D721Med (cell line): ENCODE measurements at places on chromosomes 11 and 22.

DNA sequence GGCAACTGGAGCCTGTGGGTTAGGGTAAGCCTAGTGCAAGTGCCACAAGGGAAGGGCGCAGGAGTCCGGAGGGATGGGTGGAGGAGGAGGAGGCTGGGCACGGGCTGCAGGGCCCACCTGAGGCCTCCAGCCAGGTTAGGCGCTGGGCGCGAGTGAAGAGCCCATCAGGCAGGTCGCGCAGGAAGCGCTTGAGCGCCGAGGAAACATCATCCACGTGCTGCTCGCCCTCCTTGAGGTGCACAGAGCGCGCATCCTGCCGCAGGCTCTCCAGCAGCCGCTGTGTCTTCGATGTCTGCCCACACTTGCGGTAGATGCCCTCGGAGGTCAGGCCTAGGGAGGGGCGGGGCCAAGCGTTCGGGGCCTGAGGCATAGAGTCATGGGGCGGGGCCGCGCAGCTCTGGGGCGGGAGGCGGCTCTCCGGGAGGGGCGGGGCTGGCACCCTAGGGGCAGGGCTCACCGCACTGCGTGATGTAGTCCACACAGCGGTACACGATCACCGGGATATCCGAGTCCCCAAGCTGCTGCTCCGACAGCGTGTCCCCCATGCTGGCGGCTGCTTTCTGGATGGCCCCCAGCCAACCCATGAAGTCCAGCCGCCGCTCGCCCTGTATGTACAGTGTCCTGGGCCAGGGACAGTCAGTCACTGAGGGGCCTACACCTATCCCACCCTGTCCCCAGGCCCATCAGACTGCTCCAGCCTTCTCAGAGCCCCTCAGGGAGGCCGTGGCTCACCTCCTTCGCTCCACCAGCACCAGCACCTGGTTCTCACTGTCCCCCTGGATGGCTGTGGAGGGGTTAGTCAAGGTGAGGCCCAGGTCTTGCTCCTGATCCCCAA lies 22.9 kb upstream of the PDE2A start:
- DNase-seq = no peak

GRCh38 chr22:49312601-49313000 lies 515.1 kb downstream of the BRD1 start:
- no peak for DNase-seq

DNA sequence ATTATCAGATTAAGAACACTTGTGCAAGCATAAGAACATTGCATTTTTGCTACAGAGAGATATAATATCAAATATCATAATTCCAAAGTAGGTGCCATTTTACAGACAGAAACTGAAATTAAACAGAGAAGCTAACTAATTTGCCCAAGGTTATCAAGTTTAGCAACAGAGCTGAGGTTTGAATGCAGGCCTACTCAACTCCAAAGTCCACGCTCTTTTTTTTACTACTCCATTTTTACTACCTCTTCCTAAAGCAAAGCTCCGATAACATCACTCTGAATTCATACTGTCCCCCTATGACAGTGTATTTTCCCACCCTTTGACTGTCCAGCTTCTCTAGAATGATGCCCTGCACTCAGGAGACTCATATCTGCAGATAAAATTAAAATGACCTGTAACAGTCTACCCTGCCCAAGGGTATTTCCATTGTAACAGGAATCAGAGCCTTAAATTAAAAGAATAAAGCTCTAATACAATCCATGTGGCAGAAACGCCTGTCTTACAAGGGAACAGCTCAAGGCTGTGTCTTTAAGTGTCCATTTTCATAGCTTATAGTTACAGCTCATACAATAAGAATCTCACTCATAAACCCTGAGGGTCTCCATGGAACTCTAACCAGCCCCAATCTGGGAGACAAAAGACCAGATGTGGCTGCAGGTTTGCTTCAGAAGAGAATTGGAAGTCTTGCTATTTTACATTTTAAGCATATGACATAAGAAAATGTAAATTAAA lies 36.8 kb downstream of the ALG9 start:
- no peak for DNase-seq

DNA sequence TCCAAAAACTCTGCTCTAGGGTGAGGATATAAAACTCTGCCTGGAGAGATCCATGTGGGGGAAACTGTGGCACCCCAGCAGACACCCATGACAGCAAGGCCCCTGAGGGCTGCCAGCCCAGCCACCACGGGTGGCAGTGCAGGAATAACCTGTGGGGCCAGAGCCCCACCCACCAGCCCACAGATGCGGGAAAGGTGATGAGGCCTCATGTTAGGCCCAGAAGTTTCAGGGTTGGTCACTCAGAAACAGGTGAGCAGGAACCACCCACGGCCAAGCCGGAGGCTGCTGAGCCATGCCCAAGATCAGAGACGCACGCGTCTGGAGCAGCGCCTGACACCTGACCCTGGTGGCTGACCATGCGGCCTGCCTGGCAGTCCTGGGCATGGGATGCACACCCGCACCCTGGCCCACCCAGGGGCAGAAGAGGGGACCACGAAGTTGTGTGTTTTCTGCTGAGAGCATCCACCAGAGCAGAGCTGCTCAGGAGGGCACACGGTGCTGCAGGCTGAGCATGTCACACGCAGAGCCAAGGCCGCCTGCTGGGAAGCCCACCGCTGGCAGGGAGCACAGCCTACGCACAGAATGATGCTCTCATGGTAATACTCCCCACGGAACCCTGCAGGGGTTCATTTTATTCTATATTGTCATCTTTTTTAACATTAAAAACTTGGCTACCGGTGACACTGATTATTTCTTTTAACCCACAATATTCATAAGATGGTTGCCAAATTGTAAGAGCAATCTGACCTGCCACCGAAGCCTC lies 41.2 kb downstream of the DUSP8 start:
- no peak for DNase-seq

GRCh38 chr22:39170825-39171622 lies 18.5 kb upstream of the CBX7 start:
- no peak for DNase-seq

GRCh38 chr11:8002676-8003075 lies 15.5 kb downstream of the EIF3F start:
- DNase-seq = no peak

GRCh38 chr22:21948824-21949568 lies 3.7 kb downstream of the PPM1F start:
- no peak for DNase-seq

DNA sequence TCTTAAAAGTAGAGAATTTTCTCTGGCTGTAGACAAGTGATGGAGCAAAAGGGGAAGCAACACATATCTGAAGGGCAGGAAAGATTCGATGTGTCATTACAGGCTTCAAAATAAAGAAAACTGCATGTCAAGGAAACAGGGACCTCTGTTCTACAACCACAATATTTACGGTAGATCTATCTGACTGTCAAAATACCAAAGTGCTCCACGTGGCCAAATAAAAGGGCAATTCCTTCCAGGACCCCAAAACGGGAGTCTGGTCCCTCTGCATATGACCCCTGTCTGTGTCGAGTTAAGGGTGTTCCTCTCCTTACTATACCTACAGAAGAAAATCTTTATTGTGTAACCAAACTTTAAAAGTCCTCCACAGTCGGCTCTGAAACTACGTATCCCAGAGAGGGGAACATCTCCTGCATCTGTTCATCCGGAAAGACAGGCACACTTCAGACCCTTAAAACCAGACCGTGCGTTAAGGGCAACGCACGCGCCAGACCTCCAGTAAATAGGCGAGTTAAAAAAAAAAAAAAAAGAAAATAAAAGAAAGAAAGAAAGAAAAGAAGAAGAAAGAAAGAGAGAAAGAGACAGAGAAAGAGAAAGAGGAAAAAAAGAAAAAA lies 756 bp downstream of the CLNS1A start:
- no peak for DNase-seq

- DNase-seq = no peak
Measured at GRCh38 chr11:130390071-130390758, 38.2 kb downstream of the ADAMTS8 start.

- no peak for DNase-seq
Measured at GRCh38 chr11:114399490-114400215, 658 bp downstream of the C11orf71 start.

GRCh38 chr11:125479137-125479536 lies 16.9 kb downstream of the FEZ1 start:
- DNase-seq = no peak

GRCh38 chr11:774873-775592 lies 2.3 kb downstream of the GATD1 start:
- DNase-seq = no peak

- no peak for DNase-seq
Measured at GRCh38 chr11:66891851-66892660, 35.2 kb downstream of the LRFN4 start.

DNA sequence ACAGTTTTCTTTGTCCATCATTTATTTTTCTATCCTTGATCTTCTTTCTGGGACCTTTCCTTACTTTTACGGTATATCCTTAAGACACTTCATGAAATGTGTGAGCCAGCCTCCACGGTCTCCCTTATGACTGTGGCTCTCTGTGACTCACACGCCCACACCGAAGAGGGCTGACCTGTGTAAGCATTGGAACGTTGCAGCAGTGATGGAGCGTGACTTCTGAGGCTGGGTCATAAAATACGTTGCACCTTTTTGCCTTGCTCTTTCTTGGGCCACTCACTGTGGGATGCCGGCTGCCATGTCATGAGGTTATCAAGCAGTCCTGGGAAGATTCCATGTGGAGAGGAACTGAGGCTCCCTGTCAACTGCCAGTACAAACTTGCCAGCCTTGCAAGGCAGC lies 96.3 kb upstream of the RAB1B start:
- no peak for DNase-seq

- DNase-seq = no peak
Measured at GRCh38 chr11:88341522-88342251, 4.2 kb upstream of the CTSC start.

- DNase-seq = no peak
Measured at GRCh38 chr11:43751726-43752125, 71.2 kb downstream of the HSD17B12 start.
